CD8-positive, alpha-beta T cell (primary cell): ENCODE measurements at places on chromosomes 4 and X.

- no peak for DNase-seq
Observed at GRCh38 chrX:143683486-143683885, 37.1 kb downstream of the SPANXN2 start.

- DNase-seq, result no peak
Observed at GRCh38 chr4:103118166-103118565, 18.5 kb upstream of the BDH2 start.

DNA sequence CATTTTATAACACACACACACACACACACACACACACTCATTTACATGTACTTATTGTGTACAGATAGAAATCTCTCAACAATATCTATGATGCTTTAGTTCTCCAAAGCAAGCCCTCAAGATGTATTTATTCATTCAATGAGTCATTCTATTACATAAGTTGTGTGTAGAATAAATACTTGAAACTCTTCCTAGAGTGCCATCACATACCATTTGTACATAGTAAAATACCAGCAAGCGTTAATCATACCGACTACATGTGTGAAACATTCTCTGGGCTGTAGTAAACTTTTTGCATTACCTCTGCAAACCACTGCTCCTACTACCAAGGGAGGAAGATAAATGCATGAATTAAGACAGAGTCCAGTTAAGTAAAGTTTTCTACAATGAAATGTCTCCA, 70.9 kb downstream of the EPHA5 start:
- no peak for DNase-seq

DNA sequence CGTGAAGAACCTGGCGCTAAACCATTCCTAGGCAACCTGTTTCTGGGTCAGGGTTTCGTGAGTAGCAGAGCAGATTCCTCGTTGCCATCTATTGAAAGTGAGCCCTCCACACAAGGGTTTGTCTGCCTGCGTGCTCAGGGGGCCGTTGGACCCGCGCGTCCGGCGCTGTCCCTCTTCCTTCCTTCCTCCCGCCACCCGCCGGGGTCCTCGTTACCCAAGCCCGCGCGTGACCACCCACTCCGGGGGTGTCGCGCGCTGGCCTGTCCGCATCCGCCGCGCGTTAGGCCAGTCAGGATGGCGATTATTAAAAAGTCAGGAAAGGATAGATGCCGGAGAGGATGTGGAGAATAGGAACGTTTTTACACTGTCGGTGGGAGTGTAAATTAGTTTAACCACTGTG, 66.8 kb downstream of the LINC00632 start:
- no peak for DNase-seq

- no peak for DNase-seq
Observed at GRCh38 chrX:65750674-65751469, 83.4 kb downstream of the MSN start.

DNA sequence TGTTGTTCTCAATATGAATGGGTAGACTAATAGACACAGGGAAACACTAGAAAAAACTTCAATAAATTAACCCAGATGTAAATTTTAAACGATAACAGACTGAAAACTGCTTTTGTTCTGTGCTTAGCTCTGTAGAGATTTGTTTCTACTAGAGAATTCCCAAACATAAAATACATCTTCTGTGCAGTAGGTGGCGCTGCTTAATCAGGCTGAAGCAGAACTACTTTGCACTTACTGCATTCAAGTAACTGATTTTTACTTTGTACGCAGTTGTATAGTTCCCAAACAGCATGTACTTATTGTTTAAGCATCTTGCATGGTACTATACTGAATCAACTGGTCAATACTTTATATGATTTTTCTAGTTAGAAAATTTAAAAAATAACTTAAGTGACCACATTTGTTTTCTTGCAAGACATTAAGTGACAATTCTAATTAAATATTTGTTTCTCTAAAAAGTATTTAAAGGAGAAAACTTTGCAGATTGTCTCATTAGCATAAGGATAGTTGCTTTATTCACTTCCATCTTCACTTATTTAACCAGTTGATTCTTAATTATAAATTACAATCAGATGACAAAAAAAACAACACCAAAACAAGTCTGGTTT, 490.6 kb downstream of the IL15 start:
- peak; percentile 8 for DNase-seq

GRCh38 chr4:159278399-159278798, 175.5 kb downstream of the RAPGEF2 start:
- no peak for DNase-seq
